NAMALWA (cell line): ENCODE measurements at places on chromosomes 16 and 17.

DNA sequence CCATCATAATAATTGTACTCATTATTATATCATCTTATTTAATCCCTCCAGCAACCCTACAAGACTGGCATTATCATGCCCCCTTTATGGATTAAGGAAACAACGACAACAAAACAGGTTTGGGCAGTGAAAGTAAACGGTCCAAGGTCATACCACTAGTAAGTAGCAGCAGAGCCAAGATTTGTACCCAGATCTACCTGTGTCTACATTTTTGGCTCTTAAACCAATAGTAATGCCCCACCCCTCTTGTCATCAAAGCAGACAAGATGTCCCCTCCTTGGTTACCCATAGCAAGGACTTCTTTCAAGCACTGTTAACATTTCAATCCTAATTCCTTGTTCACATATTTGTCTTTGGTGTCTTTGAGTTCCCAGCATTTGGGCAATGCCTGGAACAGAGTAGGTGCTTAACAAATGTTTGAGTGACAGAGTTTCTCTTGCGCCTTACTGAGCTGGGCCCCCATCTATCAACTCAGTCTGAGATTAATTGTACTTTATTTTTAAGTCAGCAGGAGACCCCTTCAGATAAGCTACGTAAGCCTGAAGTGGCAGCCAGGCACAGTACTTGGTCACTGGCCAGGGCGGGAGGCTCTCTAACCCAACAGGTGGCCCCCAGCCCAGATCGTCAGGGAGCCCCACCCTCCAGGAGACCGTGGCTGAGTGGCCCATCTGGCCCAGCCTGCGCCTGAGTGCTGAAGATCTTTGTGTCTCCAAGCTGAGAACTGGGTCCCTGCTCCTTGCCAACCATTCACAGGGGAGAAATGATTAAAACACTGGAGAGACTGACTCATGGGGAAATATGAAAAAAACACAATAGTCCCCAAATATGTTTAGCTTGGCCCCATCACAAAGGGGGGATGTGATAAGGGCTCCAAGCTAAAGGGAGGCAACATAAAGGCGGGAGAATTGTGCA, 75.8 kb downstream of the AXIN2 start:
- no peak for DNase-seq

GRCh38 chr17:7136266-7136877, 21.8 kb upstream of the ASGR2 start:
- peak; percentile 68 for DNase-seq

- peak; percentile 14 for DNase-seq
Measured at GRCh38 chr16:82631701-82632685, 5.2 kb downstream of the CDH13 start.

DNA sequence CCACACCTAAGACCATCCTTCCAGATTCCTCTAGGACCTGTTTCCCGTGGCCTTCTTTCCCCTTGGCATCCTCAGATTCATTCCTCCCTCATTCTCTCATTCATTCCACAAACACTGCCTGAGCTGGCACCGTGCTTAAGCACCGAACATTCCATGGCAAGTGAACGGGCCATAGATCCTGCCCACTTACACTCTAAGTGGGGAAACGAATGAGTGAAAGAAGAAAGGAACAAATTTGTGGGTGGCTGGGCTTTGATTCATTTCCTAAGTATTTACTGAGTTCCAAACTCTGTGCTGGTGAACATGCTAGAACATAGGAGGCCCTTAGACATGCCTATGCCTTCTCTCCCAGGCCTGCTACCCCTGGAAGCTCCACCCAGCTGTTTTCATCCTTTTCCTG, 30.0 kb downstream of the SRCIN1 start:
- DNase-seq = no peak

- peak; percentile 72 for DNase-seq
Measured at GRCh38 chr17:76725580-76726230, 701 bp downstream of the JMJD6 start.

DNA sequence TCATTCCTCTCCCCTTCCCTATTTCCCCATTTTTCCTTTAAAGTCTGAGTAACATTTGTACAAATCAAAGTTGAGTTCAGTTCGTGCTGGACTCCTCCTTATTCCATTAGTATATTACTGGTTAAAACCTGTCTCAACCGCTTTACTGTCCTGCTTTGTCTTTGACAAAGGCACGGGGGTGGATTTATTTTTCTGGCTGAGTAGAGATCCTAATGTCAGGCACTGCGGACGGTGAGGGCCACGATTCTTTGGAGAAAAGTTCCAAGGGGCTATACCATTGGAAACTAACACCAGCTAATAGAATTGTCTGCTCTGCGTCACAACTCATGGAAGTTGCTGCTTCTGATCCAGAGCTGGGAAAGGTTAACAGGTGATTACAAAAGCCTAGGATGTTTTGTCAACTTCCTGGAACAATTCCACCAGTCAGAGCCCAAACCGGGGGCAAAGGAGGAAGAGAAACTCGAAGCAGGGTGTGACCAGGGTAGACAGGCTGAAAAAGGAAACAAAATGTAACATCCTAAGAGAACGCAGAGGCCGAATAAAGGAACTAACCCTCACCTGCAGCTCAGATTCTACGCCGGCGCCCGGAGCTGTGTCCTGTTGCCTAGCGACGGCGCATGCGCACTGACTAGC, 12.4 kb downstream of the TAT start:
- DNase-seq = no peak

DNA sequence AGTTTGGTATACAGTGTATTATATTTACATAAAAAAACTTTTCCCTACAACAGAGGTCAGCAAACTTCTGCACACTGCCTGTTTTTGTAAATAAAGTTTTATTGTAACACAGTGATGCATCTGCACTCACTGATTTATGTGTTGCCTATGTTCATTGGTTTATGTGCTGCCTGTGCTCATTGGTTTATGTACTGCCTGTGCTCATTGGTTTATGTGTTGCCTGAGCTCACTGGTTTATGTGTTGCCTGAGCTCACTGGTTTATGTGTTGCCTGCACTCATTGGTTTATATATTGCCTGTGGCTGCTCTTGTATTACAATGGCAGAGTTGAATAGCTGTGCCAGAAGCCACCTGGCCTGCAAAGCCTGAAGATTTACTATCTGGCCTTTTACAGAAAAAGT, 81.6 kb downstream of the MYH11 start:
- DNase-seq = peak; percentile 84

GRCh38 chr17:19654896-19655295, 6.3 kb downstream of the ALDH3A2 start:
- no peak for DNase-seq

- DNase-seq = no peak
Measured at GRCh38 chr16:6111390-6111789, 1013.8 kb upstream of the EEF2KMT start.

DNA sequence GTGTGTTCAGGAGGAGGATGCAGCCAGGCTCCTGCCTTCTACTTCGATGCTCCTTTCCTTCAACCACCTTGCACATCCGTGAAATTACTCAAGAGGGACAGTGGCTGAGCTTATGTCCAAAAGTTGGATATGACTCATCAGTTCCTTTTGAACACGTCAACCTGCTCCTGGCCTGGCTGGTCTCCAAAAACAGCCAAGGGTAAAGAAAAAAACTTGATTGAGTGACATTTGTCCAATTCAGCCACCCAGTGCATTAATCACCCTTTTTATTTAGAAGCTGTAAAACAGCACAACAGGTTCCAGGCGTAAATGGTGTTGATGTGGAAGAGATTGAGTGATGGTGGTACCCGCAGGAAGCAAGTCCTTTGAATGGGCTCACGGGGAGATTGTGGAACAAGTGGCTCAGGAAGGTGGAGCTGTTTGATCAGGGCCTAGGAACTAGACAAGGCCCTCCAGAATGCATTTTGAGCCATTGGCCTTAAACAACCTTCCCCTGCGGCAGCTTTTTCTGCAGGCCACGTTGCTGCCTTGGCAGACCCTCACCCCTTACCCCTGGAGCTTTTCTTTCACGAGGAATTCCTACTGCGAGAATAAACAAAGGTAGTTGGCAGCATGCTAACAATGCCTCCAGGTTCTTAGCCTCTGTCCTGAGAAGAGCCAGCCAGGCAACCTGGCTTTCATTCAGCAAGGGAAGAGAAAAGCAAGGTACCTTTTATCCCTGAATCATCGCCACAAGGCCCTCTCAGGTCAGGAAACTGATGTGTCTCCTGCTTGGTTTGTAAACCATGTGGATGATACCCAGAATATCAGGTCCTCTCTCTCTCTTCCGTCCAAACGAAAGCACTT, 173.3 kb upstream of the CACNG5 start:
- no peak for DNase-seq

GRCh38 chr17:9211133-9211765, 189.9 kb downstream of the NTN1 start:
- DNase-seq = no peak

DNA sequence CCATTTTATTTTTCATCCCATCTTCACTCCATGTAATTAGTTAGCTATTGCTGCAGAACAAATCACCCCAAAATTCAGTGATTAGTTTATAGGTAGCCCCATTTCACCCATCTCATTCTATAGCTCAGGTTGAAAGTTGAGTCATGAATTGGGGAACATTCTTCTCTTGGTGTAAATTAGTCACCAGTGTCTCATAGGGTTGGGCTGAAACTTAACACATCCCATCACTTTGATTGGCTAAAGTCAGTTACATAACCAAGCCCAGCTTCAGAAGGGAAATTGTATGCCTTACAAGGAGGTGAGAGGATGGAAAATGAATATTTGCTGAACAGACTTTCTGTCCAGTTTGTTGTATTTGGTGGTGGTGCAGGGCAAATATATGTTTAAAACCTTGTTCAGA, 477.5 kb downstream of the WWOX start:
- DNase-seq = no peak

GRCh38 chr17:21019976-21020586, 22.7 kb downstream of the USP22 start:
- DNase-seq = peak; percentile 36

DNA sequence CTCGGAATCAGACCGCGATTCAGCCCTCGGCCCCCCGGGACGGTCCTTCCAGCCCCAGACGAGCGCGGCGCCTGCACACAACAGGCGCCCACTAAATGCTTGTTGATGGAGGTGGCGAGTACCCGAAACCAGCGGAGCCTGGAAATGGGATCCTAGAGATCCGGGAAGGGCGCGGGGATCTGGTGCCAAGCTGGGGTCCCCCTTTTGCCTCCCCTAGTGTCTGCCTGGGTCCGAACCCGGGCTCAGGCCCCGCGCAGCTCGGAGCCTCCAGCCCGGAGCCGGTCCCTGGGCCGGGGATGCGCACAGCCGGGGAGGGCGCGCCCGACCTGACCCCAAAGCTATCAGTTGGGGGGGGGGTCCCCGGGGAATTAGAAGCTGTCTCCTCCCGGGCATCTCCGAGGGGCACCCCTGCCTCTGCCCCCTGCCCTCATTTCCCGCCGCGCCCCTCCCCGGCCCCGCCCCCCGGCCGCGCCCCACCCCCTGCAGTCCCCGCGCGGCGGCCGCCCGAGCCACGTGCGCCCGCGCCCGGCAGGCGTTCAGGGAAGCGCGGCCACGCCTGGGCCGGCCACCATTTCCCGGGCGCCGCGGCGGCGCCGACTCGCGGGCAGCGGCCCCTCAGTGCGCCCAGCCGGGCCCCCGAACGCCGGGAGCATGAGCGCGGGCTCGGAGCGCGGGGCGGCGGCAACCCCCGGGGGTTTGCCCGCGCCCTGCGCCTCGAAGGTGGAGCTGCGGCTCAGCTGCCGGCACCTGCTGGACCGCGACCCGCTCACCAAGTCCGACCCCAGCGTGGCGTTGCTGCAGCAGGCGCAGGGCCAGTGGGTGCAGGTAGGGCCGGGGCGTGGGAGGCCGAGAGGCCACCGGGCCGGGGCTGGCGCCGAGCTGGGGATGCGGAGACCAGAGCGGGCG, at the start of gene CPNE7:
Gene CPNE7 (plus strand): TSS at position 512 of the 906 bp plus-strand sequence. CDS start 140 bp downstream, at position 652.
- DNase-seq = no peak

- no peak for DNase-seq
Measured at GRCh38 chr16:66509576-66509975, 40.3 kb downstream of the TK2 start.

DNA sequence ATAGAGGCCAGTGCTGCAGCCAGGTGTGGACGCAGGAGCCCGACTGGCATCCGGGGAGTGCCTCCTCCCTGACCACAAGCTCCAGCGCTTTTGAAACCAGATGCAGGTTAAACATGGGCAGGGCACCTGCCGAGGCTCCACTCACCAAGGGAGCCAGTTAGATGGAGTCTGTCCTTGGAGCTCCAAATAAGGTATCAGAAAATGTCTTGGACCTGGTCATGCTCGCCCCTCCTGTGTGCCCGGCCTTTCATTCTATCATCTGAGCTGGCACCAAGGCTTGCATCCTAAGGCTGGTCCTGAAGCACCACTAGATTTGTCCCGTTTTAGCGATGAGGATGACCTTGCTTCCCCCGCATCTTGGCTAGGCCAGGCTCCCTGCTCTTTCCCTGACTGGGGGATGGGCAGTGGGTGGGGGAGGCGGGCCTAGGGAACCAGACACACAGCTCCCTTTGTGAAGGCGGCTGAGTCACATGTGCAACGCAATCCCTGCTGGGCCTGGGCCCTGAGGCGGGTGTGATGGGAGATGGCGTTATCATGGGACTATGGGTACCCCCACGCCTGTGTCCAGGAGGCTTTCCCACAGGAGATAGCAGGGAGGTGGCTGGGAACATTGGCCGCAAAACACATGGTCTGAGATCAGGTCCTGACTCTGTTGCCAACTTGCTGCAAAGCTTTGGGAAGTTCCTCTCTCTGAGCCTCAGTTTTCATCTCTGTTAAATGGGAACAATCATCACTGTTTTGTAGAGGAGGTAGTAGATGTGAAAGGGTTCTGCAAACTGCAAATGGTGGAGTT, 5.0 kb upstream of the ADGRG1 start:
- DNase-seq = no peak

DNA sequence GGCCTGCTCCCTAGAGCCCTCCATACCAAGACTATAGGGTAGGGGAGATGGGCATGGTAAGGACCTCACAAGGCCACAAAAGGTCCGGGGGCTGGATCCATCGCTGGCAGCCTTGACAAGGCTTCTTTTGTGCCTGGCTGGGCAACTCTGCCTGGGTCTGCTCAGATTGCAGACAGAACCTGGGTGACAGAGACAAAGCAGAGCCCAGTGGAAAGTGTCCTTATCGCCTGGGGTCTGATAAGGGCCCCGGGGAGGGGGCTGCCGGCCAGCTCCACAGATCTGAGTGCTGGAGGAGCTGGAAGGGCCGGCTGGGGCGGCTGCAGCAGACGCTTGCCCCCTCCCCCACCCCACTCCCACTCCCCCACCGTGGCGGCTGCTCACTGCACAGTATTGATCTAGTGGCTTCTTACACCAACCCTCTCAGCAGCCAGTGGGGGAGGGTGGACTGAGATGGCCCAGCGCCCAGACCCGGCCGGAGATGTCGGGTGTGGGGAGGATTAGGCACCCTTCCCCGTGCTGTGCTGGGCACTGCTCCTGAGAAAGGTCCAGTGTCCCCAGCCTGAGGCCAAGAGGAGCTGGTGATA, 7.2 kb downstream of the MMP15 start:
- DNase-seq = no peak

- DNase-seq = no peak
Measured at GRCh38 chr16:1977875-1978268, 3.4 kb downstream of the NOXO1 start.

- DNase-seq = no peak
Measured at GRCh38 chr17:80006339-80006720, 29.3 kb downstream of the TBC1D16 start.

DNA sequence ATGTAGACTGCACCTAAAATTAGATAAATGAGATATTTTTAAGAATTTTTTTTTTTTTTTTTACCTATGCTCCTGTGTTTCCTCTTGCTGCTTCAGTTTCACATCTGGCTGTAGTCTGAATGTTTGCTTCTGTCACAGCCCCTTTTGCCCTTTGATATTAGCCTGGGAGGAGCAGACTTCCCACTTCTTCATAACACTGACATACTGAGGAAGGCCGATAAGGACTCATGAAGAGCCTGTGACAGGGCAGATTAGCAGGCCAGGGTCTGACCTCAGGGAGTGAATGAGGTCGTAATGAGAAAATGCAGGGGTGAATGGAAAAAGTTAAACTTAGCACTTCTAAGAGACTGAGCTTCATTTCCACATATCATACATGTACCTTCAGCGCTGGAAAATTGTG, at the start of gene SLFN14:
Gene SLFN14 (minus strand): TSS at position 117 of the 400 bp plus-strand sequence. CDS start 2,757 bp downstream, outside the sequence.
- no peak for DNase-seq

GRCh38 chr16:16176328-16176727, 47.0 kb downstream of the ABCC6 start:
- no peak for DNase-seq
